Lower lobe of right lung (tissue), 2 donors: ENCODE measurements at places on chromosomes 7 and 10.

DNA sequence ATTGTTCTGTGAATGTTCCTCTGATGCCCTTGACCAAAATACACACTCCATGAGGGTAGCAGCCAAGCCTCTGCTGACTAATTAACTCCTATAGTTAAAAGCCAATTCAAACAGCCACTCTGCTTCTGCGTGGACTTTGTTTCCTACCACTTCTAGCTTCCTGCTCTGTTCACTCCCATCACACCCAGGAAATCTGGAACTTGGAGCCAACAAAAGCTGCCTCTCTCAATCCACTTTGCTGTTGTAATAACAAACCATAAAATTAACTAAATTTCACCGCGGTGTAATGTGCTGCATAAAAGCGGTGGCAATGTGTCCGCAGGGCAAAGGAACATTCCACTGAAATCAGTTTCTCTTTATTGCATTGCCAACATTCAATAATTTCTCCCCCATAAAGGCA, 239.5 kb downstream of the PLXNA4 start:
- DNase-seq, result no peak

DNA sequence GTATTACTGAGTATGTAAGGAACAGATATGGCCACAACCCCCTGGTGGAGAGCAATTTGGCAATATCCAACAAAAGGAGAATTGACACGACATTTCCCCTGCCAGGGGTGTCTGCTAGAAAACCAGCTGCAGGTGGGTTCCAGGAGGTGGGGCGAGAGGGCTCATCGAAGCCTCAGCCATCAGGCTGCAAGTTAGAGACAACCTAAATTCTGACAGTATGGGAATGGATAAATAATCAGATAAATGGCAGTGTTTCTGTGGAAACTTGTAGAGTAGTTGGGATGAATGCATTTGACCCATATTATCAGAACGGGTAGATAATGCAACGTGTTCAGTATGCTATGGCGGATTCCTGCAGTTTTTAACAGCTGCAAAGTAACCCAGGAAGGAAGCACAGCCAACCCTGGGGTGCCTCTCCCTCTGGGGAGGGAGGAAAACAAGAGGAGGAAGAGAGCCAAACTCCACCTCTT, 3.5 kb downstream of the TMEM273 start:
- DNase-seq, result no peak

DNA sequence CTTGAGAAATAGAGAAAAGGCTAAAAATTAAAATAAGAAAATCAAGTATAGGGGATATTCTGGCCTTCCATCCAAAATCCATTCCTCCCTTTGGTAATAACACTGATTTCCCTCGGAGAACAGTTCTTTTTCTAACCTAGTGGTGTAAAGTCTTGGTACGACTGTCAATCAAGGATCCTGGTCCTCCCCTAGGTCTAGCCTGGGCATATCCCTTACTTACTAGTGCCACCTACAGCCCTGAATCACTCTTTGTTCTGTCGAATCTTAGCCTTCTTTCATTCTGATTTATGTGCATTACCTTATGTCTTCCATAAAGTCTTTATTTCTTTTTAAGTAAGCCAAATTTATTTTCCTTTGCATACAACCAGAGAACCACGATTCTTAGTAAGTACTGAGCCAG, 298.7 kb upstream of the LRRTM3 start:
- no peak for DNase-seq

GRCh38 chr10:361203-362081, 226.2 kb downstream of the ZMYND11 start:
- DNase-seq, result no peak

- DNase-seq, result no peak
These were observed 49.9 kb downstream of the TRIM24 start for GRCh38 chr7:138510003-138510402.

GRCh38 chr10:90872648-90873020, 860 bp downstream of the RPP30 start:
- DNase-seq, result no peak

DNA sequence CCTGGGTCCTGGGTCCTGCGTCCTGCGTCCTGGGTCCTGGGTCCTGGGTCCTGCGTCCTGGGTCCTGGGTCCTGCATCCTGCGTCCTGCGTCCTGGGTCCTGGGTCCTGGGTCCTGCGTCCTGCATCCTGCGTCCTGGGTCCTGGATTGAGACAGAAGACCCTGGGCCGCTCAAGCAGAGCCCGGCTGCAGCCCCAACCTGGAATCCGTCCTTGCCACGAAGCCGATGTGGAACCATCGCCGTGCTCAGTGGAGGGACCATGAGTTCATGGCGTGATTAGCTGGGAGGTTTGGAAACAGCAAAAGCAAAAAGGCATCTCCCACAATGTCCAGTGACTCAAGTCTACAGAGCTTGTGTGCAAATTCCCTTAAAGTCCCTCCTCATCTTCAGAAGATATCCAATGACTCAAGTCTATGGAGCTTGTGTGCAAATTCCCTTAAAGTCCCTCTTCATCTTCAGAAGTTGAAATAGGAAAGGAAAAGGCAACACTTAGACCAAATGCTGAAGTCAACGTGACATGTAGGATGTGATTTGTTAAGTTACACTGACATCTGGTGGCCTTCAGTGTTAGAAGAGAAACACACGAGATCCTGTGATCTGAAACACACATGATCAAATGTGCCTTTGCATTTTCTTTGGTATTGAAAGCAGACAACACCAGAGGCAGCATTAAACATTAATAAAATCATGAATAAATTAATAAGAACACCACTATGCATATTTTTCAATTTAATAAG, 179.9 kb downstream of the PTPRN2 start:
- no peak for DNase-seq

GRCh38 chr7:71613313-71613712, 481.4 kb downstream of the GALNT17 start:
- no peak for DNase-seq

- no peak for DNase-seq
These were observed 66.6 kb upstream of the SYPL1 start for GRCh38 chr7:106178593-106179134.

GRCh38 chr10:3761904-3762303, 23.1 kb downstream of the KLF6 start:
- no peak for DNase-seq

GRCh38 chr7:32515890-32516550, 20.7 kb downstream of the AVL9 start:
- DNase-seq, result no peak

DNA sequence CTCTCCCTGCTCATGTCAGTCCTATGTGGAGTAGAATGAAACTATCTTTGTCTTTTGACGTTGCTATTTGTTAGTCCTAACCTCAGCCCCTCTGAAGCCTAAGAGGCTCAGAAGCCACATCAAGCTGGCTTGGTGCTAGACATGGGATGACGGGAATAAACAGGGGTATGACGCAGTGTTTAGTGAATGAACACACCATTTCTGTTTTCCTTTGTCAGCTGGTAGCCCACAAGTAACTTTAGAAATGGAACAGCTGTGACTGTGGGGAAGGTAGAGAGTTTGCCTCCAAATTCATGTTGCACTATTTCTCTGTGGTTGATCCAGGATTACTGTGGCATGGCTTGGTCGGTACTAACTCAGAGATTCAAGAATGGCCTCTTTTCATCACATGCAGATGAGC, 31.3 kb downstream of the COX15 start:
- no peak for DNase-seq

GRCh38 chr10:115963848-115964247, 309.2 kb downstream of the GFRA1 start:
- DNase-seq, result no peak

DNA sequence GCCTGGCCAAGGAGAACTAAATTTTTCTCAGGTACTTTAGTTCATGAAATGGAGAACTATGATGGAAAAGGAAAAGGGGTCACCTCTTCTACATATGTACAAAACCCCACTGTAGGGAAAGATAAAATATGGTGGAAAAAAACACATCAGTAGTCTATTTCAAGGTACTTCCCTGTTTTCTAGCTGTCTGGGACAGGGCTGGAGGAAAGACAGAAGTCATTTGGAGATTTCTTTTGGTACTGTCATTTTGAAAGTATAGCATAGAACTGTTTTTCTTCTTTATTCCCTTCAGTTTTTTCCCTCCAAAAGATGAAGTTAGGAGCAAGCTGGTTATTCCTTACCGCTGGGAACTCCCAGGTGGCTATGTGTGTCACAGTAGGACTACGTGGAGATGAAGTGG, 196.1 kb downstream of the DOCK4 start:
- DNase-seq, result no peak

GRCh38 chr7:149850716-149851115, 12.5 kb downstream of the ZNF862 start:
- DNase-seq, result no peak

DNA sequence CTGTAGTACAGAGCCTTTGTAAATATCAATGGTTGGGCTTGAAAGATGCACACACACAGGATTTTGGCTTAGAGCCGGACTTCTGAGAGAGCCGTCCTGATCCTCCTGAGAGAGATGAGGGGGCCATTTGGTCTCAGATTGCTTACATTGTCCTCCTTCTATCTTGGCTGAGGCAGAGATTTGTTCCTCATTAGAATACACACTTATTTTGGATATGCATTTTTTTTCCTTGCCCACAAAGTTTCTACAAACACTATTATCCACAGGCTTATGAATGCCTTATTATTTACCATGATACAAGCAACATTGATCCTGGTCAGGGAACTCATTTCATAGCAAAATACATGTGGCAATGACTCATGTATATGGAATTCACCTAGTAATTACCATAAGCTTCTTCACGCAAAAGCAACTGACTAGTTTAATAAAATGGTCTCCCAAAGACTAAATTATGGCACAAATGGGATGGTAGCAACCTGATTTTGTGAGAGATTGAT, 175.3 kb downstream of the MDFIC start:
- no peak for DNase-seq

DNA sequence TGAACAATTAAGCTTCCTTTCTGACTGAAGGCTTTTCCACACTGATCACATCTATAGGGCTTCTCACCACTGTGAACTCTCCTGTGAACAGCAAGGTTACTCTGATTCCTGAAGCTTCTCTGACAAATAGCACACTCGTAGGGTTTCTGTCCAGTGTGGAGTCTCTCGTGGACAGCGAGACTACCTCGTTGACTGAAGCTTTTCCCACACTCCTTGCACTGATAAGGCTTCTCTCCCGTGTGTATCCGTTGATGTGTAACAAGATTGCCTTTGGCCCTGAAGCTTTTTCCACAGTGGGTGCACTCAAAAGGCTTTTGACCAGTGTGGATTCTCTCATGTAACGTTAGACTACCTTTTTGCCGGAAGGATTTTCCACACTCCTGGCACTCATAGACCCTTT, 4.4 kb downstream of the ZNF32 start:
- no peak for DNase-seq

- no peak for DNase-seq
These were observed 145.5 kb upstream of the SEM1 start for GRCh38 chr7:96855139-96855538.

- no peak for DNase-seq
These were observed 33.8 kb upstream of the RNF32 start for GRCh38 chr7:156606691-156607331.

- DNase-seq, result no peak
These were observed 21.5 kb upstream of the TARP start for GRCh38 chr7:38294926-38295325.

DNA sequence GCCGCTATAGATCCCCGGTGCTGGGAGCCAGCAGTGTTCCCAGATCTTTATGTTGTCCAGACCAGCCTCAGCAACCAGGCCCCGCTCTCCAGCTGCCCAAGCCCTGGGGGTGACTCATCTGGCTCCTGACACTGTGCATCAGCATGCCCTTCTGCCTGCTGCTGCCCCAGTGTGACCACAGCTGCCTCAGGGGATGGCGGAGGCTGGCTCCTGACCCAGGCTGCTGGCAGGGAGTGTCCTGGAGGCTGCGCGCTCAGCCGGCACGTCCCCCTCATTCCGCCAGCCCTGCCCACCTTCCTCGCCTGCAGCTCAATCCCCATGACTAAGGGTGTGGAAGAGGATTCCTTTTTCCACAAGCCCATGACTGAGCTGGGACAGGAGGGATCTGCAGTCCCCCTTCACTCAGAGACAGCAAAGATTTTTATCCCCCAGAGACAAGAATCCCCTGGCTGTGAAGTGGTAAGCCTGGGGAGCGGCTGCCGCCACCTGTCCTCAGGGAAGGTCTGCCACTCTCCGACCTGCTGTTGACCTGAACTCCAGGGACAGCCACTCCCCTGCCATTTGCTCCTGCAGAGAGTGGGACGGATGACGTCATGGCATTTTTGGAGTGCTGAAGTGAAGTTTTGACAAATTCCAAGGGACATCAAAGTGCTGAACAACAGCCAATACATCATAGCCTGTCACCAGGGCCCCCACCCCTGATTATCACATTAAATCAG, 182.8 kb upstream of the BMPER start:
- DNase-seq, result no peak

GRCh38 chr7:463817-464453, 55.7 kb downstream of the PDGFA start:
- no peak for DNase-seq

GRCh38 chr10:124032971-124033886, 60.2 kb downstream of the CHST15 start:
- DNase-seq, result no peak

DNA sequence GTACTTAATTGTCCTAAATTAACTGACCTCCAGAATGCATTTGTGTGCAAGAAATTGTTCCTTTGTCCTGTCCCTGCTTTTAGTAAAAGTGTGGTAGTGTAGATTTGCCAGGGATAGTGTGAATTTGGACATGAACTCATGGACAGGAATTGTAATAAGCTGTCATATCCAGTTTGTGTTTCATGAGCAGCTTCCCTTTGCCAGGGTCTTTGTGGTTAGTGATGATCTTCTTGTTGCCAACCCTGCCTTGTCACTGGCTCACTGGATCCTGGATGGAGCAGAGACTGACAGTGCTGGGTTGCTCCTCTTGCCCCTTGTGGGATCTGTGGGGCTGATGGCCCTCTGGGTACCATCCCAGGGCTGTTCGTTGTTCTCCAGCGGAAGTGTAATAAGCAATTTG, 110.1 kb downstream of the CCNY start:
- no peak for DNase-seq

DNA sequence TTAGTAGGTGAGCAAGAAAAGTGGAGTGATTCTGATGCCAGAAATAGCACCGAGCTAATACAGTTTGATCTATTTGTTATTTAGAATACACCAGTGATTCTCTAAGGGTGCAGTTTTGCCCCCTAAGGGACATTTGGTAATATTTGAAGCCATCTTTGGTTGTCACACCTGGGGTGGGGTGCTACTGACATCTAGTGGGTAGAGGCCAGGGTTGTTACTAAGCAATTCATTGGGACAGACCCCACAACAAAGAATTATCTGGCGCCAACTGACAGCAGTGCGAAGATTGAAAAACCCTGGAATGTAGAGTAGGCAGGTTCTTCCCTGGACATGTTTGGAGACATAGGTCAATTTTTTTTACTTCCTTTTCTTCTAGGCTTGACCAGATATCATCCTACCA, 14.6 kb downstream of the PALS2 start:
- no peak for DNase-seq

GRCh38 chr7:26543340-26543739, 251.7 kb downstream of the SNX10 start:
- DNase-seq, result no peak

GRCh38 chr7:2251381-2251780, 9.4 kb downstream of the NUDT1 start:
- DNase-seq, result no peak

- DNase-seq, result no peak
These were observed 11.1 kb downstream of the MCU start for GRCh38 chr10:72702868-72703581.
